Chondrocyte (in vitro differentiated cells): ENCODE measurements at places on chromosomes 3 and 15. TPM values are rescaled to one million over a fixed set of nuclear protein-coding genes. Genes with fewer than 3 reads are reported as not detected.

The IMPG2 gene
- total RNA-seq = 0.50 to 0.80 TPM (median 0.56 TPM) in 3 replicates

The ARRDC4 gene
- total RNA-seq = 4.9 to 20.6 TPM (median 5.5 TPM) in 3 replicates

The LSAMP gene
- 1.1 to 1.8 TPM (median 1.4 TPM) in 3 replicates for total RNA-seq

The TM6SF1 gene
- 4.5 to 22.3 TPM (median 21.9 TPM) in 3 replicates for total RNA-seq

The IL5RA gene
- total RNA-seq = not detected in 3 replicates

The ZDHHC23 gene
- 0.31 to 0.95 TPM (median 0.37 TPM) in 3 replicates for total RNA-seq

The B4GALT4 gene
- 25.8 to 26.7 TPM (median 25.9 TPM) in 3 replicates for total RNA-seq

The P3H2 gene
- 18.2 to 72.4 TPM (median 21.9 TPM) in 3 replicates for total RNA-seq

The RYR3 gene
- 0.07 to 0.21 TPM (median 0.12 TPM) in 3 replicates for total RNA-seq

The ANKRD34C gene
- 0.07 to 1.3 TPM (median 0.92 TPM) in 3 replicates for total RNA-seq

The MEGF11 gene
- total RNA-seq = not detected in 3 replicates

The IL17RE gene
- 0.42 to 1.6 TPM (median 0.92 TPM) in 3 replicates for total RNA-seq

The GOLGA8M gene
- 2.5 to 4.8 TPM (median 3.6 TPM) in 3 replicates for total RNA-seq

The FAH gene
- total RNA-seq = 16.2 to 18.1 TPM (median 17.1 TPM) in 3 replicates

The TTLL13 gene
- 0.69 TPM in 1 of 3 replicates, not detected in the others for total RNA-seq

The PSTPIP1 gene
- not detected in 3 replicates for total RNA-seq

- H3K36me3 ChIP-seq = no peaks in the 10 kb centered on the region
- H3K27ac ChIP-seq = no peak overlapping the region
- H3K4me1 ChIP-seq = peaks cover 12% of the 10 kb centered on the region
- no peak overlapping the region for H3K4me3 ChIP-seq
These were observed 645.8 kb upstream of the NR2F2 start for GRCh38 chr15:95684693-95685115.

- DNase-seq = no peak
- no peaks in the 10 kb centered on the region for H3K4me1 ChIP-seq
- H3K36me3 ChIP-seq = no peaks in the 10 kb centered on the region
- H3K27me3 ChIP-seq = peaks cover 29% of the 10 kb centered on the region
- no peak overlapping the region for H3K27ac ChIP-seq
These were observed 268.8 kb upstream of the ARHGEF26 start for GRCh38 chr3:153852355-153852754.

GRCh38 chr3:44416031-44417030, 61.1 kb downstream of the ZNF445 start:
- no peak overlapping the region for H3K4me3 ChIP-seq
- H3K36me3 ChIP-seq = peaks cover 3% of the 10 kb centered on the region
- no peak overlapping the region for H3K27ac ChIP-seq
- no peak for DNase-seq
- no peaks in the 10 kb centered on the region for H3K27me3 ChIP-seq

DNA sequence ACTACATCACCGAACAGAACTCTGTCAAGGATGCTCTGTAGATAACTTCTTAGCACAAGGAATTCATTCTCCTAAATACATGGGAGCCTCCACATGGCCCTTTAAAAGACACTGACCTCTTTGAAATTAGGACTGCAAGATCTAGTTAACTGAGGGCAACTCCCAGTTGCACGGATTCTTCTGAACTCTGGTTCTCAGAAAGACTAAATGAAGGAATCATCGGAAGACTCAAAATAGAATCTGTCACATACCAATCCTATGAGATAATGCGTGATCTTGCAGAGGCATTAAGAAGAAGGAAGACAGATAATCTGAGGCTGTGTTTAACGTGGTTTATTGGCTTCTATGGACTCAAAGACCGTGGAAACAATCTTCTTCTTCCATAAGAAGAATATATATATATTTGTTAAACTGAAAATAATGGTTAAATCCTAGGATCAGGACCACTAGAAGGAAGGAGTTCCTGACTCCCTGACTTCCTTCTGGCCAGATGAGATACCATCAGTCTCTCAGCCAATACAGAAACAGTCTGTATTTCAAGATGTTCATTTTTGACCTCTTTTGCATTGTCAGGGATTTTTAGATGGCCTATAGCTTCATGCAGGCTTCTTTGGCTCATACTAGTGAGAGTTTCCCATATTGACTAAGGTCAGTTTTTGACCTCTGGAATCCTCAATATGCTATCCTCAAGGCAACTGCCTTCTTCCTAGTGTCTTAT, 33.9 kb upstream of the TBC1D23 start:
- no peak for DNase-seq
- H3K36me3 ChIP-seq = no peaks in the 10 kb centered on the region
- no peaks in the 10 kb centered on the region for H3K27me3 ChIP-seq
- H3K4me1 ChIP-seq = peaks cover 22% of the 10 kb centered on the region
- no peak overlapping the region for H3K4me3 ChIP-seq

GRCh38 chr3:79846148-79846933, 78.5 kb upstream of the ROBO1 start:
- no peak for DNase-seq
- H3K27ac ChIP-seq = no peak overlapping the region
- H3K27me3 ChIP-seq = no peaks in the 10 kb centered on the region
- H3K4me3 ChIP-seq = no peak overlapping the region

GRCh38 chr15:97401195-97401594, 559.3 kb upstream of the ARRDC4 start:
- no peak for DNase-seq
- no peak overlapping the region for H3K4me3 ChIP-seq
- H3K27ac ChIP-seq = no peak overlapping the region
- H3K4me1 ChIP-seq = no peaks in the 10 kb centered on the region

DNA sequence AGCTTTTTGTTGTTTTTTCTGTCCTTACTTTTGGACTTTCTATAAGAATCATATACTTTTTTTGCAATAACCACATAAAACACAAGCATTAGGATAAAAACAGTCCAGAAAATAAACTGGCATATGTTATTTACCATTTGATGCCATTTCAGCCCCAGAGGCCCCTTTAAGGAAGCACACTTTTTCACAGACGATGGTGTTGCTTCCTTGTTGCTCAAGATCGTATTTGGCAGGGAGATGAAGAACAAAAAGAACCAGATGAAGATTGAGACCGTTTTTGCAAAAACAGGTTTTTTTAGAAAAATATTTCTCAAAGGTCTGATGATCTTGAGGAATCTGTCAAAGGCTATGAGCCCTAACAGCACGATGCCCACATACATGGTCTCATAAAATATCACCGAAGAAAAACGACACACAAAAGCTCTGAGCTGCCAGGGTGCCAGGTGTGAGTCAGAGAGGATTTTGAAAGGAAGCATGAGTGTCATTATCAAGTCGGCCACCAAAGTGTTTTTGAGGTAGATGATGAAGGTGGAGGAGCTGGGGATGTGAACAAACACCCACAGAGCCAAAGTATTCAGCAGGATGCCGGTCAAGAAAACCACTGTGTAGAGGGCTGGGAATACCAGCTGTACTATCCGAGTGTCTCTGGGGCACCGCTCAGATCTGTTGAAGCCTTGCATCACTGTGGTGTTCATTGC, 902 bp downstream of the P2RY13 start:
- no peaks in the 10 kb centered on the region for H3K4me1 ChIP-seq
- no peaks in the 10 kb centered on the region for H3K36me3 ChIP-seq
- H3K27ac ChIP-seq = no peak overlapping the region
- no peaks in the 10 kb centered on the region for H3K27me3 ChIP-seq
- no peak for DNase-seq
- H3K4me3 ChIP-seq = no peak overlapping the region

DNA sequence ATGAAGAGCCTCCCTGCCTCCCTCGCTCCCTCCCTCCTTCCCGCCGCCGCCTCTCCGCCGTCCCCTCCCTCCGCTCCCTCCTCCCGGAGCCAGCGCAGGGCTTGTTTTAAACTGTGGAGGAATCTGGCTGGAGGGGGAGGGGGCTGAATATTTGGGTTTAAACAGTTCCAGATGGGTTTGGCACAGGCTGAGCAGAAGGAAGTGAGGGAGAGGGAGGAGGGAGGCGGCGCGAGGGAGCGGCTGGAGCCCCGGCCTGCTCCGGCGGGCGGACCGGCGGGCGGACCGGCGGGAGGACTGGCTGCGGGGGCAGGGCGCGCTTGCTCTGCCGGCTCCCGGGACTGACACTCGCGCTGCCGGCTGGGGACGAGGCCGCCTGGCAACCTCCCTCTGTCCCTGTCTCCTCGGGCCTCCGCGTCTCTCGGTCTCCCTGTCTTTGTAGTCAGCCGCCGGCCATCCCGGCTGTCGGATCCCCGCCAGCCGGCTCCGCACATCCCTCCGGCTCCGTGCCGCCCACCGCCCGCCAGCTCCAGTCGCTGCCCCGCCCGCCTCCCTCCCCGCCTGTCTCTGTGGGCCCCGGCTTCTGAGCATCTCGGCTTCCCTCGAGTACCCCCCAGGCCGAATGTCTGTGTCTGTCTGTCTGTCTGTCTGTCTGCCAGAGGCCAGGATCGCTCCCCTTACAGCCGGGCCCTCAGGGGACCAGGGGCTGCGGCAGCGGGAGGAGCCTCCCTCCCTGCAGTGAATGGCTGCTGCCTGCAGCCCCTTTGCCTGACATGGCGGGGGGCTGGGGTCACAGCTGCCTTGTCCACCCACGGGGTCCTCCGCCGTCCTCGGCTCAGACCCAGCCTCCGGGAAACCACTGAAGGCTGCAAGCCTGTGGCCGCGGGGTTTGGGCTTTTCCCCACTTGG, 7.6 kb downstream of the EPHB3 start:
- H3K27me3 ChIP-seq = no peaks in the 10 kb centered on the region
- H3K4me1 ChIP-seq = peaks cover 45% of the 10 kb centered on the region
- no peak for DNase-seq
- H3K4me3 ChIP-seq = peak overlapping the region; percentile 69
- H3K27ac ChIP-seq = peak overlapping the region; percentile 65
- H3K36me3 ChIP-seq = no peaks in the 10 kb centered on the region

DNA sequence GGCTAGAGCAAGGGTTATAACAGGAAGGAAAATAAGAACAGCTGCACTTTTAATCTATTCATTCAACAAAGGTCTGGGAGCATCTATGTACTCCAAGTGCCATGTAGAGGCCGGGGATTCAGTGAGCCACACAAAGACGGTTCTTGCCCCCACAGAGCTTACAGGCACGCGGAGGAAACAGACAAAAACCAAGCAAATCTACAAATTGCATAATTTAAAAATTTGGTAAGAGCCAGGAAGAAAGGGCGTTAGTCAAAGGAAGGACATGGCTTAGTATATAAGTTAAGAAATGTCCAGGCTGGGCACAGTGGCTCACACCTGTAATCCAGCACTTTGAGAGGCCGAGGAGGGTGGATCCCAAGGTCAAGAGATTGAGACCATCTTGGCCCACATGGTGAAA, 10.4 kb upstream of the GREM1 start:
- no peak for DNase-seq
- H3K36me3 ChIP-seq = no peaks in the 10 kb centered on the region
- H3K27ac ChIP-seq = no peak overlapping the region
- H3K27me3 ChIP-seq = no peaks in the 10 kb centered on the region
- no peak overlapping the region for H3K4me3 ChIP-seq

DNA sequence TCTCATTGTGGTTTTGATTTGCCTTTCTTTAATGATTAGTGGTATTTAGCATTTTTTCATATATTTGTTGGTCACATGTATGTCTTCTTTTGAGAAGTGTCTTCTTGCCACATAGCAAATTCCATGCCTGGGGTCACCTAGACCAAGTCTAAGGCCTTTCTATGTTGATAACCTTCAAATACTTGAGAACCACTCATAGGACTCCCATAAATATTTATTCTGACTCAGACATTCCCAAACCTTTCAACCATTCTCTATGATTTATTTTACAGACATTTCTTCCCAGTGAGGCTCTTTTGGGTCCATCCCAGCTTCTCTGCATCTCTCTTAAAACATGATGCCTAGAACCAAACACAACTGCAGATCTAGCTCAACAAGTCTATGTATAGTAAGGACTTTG, 69.2 kb downstream of the ATP8B4 start:
- no peaks in the 10 kb centered on the region for H3K36me3 ChIP-seq
- no peak for DNase-seq
- no peak overlapping the region for H3K4me3 ChIP-seq
- H3K4me1 ChIP-seq = no peaks in the 10 kb centered on the region
- H3K27me3 ChIP-seq = peaks cover 14% of the 10 kb centered on the region

DNA sequence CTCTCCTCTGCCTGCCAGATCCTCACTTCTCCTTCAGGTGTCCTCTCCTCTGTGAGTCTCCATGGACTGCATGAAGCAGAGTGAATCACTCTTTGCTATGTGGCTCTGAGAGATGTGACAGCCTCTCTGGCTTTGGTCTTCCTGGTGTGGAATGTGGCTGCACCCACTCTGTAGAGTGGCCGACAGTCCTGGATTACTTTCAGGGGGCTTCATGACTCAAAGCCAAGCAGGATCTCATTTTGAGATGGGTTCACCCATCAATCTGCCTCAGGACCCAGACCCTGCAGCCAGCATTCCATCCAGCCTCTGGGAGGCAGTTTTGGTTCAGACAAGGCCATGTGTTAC, 221.9 kb upstream of the LYSMD4 start:
- H3K4me1 ChIP-seq = peaks cover 15% of the 10 kb centered on the region
- H3K4me3 ChIP-seq = no peak overlapping the region
- DNase-seq = no peak
- H3K27me3 ChIP-seq = peaks cover 3% of the 10 kb centered on the region

- H3K4me3 ChIP-seq = no peak overlapping the region
- H3K27me3 ChIP-seq = peaks cover 4% of the 10 kb centered on the region
- H3K4me1 ChIP-seq = peaks cover 5% of the 10 kb centered on the region
- no peak for DNase-seq
These were observed 10.6 kb downstream of the LAMP3 start for GRCh38 chr3:183151821-183152351.

GRCh38 chr3:95335517-95335916, 1272.7 kb downstream of the NSUN3 start:
- no peak for DNase-seq
- peaks cover 10% of the 10 kb centered on the region for H3K4me1 ChIP-seq
- no peaks in the 10 kb centered on the region for H3K36me3 ChIP-seq
- no peaks in the 10 kb centered on the region for H3K27me3 ChIP-seq
- no peak overlapping the region for H3K4me3 ChIP-seq
- no peak overlapping the region for H3K27ac ChIP-seq

DNA sequence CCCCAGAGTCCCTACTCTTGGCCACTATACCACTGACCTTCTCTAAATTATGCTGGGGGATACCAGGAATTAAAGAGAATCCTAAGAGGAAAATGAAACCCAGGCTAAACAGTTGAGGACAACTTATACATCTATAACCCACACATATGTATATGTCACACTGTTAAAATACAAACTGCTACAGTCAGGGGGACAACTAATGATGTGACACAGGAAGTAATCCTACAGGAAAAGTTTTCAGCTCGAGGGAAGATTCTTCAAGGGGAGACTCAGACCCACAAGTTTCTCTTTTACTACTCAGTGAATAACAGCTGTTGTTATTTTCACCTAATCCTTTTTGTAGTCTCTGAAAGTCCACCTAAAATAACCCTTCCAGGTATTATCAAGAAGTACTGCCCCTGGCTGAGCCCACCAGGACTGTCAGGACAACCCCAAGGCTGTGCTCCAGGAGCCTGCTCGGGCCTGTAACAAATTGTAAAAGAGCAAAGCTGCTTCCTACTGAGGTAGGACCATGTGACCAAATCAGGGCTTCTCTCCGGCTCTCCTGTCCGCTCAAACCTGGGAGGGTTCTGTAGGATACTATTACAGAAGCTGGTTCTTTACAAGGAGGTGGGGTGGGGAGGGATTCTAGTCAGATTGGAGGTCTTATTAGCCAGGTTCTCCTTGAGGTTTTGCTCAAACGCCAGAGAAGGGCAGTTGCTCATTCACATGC, 91.6 kb downstream of the SRGAP3 start:
- H3K36me3 ChIP-seq = no peaks in the 10 kb centered on the region
- peaks cover 6% of the 10 kb centered on the region for H3K27me3 ChIP-seq
- no peak overlapping the region for H3K27ac ChIP-seq
- DNase-seq = no peak

GRCh38 chr3:20197775-20198174, 11.8 kb upstream of the SGO1 start:
- H3K27ac ChIP-seq = no peak overlapping the region
- H3K4me1 ChIP-seq = no peaks in the 10 kb centered on the region
- DNase-seq = no peak
- H3K4me3 ChIP-seq = no peak overlapping the region
